ENCODE measurements at places on chromosomes 11 and 22.

- peak; percentile 91 for DNase-seq
Measured at GRCh38 chr11:57712256-57713150, at the start of gene TMX2. Gene TMX2, plus strand, starts transcription at chr11:57712593. Its CDS starts 26 bp downstream, at chr11:57712619.

GRCh38 chr22:37601540-37602442, 6.8 kb upstream of the GGA1 start:
- DNase-seq = no peak

GRCh38 chr22:43263645-43264514, 76.9 kb upstream of the TTLL12 start:
- peak; percentile 90 for DNase-seq

DNA sequence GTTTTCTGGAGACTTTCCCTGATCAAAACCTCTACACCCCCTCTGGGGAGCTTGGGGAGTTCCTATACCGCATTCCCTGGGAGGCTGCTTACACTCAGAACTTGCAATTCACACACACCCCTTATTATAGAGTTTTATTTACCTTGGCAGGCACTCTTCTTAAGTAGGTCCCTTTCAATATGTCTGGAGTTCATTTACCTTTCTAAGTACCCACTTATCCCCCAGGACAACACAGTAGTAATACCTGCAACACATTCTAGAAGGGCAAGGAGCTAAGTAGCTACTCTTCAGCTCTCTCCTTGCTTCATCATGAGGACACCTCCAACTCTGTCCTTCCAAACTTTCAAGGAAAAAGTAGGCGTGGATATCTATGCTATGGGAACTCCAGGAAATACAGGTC, 127.8 kb upstream of the ANO3 start:
- DNase-seq = no peak

DNA sequence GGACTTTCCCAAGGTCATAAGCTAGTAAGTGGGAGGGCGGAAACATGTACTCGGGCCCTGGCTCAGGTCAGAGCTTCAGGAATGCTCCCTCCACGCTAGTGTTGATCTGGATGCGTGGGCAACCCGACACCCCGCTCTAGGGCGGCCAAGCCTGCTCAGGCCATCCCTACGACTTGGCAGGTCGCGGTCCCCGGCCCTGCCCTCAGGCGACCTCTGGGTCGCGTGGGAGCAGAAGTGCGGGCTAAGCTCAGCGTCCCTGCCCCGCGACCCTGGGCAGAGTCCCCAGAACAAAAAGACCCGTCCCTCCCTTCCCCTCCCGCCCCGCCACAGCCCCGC, 781 bp upstream of the TEF start:
- DNase-seq = no peak

DNA sequence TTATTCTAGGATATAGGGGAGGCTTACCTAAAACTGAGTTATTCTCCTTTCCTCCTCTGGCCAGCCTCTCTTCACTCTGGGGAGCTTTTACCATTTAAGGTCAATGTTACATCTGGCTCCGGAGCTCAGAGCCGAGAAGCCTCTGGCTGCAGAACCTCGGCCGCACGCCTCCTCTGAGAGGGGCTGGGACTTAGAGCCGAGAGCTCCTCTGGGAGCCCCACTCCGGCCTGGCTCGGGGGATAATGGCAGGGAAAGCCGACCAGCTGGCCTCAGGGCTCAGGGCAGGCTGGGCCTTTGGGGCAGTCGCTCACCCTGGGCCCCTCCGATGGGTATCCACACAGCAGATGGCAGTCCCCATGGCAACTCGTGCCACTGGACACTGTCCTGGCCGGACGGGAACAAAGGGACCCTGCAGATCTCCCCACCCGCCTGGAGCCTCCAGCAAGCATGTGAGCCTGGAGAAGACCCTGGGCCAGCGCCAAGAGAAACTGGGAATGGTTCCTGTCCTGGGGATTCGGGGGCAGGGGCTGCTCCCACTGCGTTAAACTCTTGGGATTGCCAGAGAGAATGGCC, at the start of gene IRAG1:
TSS of gene IRAG1 (minus strand) at position 247 of the 573 bp plus-strand sequence. CDS start at position 94, 153 bp downstream.
- DNase-seq = no peak

- DNase-seq = no peak
Measured at GRCh38 chr11:23519194-23519593, 658.9 kb upstream of the CCDC179 start.

- DNase-seq = no peak
Measured at GRCh38 chr11:20008190-20008870, 151.9 kb downstream of the DBX1 start.

DNA sequence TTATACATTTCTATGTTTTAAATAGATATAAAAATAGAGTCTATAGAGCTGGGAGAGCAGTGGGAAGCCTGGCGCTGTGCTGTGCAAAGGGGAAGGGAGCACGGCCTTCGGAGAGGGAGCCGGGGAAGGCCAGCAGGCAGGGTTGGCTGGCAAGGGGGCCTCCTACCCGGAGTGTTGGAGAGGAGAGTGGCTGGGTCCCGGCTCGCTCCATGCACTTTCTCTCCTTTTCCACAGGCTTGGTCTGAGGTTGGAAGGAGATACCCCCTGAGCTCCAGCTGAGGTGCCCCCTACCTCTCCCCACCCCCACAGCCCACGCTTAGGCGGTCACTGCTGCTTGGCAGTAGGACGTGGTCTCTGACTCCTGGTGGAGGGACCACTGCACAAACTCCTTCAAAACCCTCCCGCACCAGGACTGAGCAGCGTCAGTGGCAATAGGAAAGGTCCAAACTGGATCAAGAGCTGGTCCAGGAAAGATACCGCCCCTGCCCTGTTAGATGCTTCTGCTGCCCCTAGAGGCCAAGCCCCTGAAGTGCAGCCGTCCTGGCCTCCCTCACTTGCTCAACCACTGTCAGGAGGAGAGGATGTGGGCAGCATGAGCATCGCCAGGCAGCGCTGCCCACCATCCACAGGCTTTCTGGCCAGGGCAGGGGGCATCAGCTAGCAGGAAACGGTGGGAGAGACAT, 52.9 kb downstream of the SYT13 start:
- peak; percentile 82 for DNase-seq

DNA sequence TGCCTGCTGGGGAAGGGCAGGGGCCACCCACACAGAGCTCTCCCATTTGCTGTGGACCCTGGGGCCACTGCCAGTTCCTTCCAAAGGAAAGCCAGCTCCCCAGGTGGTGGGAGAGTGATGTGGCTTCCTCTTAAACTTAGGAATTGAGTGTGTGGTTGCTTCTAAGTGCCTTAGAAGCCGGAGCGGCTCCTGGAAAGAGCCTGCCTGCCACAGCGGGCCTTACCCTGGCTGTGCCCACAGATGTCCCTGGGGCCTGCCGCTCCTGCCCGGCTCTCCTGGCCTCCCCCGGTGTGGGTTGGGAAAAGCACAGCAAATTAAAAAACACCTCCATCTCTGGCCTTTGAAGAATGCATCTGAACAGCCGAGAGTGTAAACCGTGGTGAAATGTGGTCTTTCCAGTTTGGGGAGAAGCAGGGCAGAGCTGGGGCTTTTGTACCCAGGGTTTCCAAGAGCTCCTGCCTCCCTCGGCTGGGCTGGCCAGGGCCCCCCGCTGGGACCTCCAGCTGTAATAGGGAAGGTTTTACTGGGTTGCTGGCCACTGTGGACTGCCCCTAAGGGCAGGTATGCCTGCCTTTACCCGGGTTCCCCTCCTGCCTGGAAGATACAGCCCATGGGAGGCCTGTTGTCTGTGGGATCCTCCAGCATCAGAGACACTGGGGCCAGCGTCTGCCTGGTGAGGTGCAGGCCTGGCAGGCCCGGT, 30.2 kb downstream of the LRP5 start:
- no peak for DNase-seq

- DNase-seq = no peak
Measured at GRCh38 chr11:106446302-106446701, 368.8 kb downstream of the AASDHPPT start.

DNA sequence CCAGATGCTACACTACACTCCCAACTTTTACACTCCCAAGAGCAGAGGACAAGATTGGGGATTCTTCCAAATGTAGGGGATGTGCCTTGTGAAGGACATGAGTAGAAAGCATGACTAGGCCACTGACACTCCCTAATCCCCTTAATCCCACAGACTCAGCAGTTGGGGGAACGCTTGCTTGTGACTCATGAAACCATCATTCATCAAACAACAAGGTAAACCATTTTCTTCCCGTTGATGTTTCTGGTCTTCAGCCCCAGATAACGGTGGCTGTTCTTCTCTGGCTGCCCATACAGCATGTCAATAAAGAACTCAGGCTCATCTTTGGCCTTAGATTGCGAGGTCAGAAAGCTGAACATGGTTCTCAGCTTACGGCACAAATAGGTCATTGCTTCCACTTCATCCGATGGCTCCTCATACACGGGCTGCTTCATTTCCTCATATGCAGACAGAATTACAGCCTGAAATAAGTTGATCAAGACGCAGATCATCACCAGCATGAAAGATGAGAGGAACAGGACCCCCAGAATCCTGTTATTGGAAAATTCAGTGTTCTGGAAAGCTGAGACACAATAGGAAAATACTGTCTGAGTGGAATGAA, 6.4 kb upstream of the CDPF1 start:
- DNase-seq = no peak

DNA sequence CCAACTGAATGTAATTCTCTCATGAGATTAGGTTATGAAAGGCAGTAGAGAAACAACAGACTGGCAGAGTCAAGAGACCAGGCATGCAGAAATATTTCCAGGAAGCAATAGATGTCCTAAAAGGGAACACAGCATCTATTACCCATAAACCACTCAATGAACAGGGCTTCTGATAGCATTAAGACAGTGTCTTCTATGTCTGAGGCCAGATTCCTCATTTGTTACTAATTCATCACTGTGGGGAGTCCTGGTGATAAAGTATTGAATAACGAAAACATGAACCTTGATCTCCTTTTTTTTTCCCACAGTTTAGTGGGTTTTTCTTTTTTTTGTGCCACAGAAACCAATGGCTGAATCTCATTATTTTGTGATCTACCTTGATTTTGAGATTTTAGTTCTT, 339.0 kb downstream of the METTL15 start:
- DNase-seq = no peak

DNA sequence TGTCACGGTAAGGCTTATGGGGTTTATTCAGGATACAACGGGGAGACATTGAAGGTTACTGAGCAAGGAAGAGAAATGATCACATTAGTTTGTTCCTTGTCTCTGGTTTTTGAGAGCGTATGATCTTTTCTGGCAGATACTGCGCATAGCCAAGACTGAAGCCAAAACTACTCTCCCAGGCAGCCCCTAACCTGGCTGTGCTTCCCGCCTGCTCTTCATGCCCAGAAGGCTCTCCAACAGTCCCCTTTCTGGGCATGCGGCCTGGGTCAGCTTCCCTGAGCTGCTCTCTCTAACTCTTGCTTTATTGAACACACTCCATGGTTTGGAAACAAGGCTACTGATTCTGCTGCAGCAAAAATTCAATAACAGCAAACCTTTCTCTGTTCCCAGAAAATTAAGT, 306.6 kb downstream of the BUD13 start:
- no peak for DNase-seq

DNA sequence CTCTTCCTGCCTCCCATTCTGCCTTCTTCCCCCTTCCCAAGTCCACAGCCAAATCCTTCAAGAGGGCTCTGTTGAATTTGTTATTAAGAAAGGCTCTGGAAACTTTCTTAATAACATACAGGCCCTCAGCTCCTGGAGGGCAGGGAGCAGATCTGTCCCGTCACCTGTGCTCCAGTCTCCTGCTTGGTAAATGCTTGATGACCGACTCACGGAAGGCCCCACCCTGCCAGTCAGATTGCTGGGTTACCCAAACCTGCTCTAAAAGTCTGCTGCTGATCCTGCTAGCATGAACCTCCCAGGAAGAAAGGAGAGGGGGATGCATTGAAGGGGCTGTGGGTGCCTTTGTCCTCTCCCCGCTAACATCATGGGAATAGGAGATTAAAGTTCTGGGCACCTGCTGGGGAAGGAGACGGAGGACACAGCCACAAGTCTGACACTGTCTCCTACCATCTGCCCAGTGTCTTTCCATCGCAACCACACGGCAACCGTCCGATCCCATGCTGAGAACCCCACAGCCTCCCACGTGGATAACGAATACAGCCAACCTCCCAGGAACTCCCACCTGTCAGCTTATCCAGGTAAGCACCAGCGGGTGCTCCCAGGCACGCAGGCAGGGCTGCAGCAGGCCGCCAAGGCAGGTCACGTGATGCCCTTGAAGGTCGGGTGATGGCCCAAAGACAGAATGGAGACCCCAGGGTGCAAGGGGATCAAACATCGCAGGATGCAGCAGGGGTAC, 22.5 kb downstream of the CD5 start:
- no peak for DNase-seq

- no peak for DNase-seq
Measured at GRCh38 chr11:41816396-41816795, 356.9 kb upstream of the LRRC4C start.
